ENCODE measurements at places on chromosomes 2 and 18.

DNA sequence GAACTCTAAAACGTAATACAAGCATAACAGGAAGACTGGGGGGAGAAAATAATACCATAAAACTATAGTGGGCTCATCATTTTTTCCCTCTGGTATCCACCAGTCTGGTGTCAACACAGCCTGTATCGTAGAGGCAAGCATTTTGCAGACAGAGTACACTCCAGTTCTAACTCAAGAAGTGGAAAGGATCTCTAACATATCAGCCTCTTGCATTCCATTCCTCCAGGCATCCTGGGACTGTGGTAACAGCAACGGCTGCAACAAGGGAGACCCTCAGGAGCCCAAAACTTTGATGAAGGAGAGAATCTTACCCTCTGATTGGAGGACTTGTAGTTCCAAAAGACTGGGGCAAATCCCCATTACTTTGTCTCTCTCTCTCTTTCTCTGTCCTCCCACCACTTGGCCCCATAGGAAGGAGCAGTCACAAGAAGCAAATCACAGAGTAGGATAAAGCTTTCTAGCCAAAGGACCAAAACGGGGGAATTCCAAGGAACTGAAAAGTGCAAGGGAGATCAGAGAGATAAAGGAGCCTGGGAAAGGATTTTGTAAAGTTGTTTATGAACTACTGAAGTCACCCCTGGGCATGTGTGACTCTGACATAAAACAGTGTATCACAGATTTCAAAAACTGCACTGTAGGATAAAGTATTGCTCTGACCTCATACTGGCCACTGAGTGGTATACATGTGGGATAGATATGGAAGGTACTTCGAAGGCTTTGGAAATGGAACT, 11.9 kb downstream of the FRZB start:
- DNase-seq = no peak

DNA sequence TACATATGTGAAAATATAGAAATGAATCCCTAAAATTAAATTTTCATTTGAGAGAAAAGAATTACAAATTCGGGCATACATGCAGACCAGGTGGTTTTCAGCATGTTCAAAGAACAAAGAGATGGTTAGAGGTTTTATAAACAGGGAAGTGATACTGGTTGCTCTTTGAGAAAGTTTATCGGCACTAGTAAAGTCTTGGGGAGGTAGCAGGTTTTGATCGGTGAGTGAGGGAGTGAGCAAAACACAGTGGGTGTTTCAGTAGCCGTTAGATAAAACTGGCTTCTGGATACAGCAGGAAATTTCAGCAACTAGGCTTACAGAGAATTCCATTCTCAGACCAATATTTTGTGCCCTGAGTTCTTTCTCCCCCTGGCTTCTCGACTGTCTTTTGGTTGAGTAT, 51.1 kb downstream of the DSC3 start:
- DNase-seq = no peak

DNA sequence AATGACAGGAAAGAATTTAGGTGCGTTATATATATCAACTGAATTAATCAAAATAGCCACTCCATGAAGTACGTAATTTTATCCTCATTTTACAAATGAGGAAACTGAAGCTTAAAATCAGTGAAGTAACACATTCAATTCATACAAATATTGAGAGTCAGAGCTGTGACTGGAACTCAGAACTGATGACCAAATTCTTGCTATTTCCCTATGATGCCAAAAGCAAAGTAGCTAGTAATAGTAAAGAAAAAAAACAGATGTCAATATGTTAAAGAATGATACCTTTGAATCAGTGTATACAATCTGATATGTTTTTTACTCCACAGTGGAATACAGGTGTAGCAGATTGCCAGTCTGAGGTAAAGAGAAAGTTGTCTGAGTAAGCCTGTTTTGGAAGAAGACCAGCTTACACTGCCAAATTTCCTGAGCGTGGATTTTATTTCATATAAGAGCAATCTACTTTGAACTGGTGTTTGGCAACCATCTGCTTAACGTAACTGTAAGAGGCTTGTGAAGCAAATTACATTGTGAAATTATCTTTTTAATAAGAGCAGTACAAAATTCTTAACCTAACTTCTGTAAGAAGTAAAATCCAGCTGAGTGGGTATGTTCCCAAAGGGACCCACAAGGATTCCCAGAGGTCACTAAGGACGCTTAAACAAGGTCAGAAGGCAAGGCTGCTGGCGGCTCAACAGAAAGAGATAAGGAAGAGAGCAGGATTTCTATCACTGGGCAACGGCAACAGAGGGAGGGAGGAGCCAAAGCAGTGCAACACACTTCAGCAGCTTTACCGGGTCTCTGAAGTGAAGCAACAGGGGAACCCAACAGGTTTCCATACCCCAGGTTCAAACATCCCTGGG, 85.6 kb downstream of the IKZF2 start:
- DNase-seq = peak; percentile 41

GRCh38 chr2:31255911-31256571, 22.1 kb downstream of the EHD3 start:
- no peak for DNase-seq

DNA sequence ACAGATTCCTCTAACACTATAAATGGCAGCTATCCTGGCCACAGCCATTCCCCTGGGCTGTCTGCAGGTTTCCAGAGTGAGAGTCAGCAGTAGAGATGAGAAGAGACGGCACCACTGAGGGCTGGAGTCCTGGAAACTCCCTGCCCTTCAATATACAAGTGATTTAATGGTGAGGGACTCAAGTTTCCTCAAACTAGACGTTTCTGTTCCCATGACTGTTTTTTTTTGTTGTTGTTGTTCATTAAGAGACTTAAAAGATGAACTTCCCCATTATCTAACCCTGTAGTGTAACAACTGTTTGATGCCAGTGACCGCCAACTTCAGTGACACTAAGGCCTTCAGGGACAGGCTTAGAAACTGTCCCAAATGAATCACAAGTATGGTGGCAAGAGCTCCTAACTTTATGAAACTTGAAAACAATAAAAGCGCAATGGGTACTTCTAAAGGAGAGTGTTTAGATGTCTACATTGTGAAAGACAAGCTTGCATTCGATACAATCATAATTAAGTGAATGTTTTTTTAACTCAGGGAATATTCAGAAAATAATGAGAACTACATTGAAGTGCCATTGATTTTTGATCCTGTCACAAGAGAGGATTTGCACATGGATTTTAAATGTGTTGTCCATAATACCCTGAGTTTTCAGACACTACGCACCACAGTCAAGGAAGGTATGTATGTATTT, 34.0 kb downstream of the IL1R2 start:
- no peak for DNase-seq

GRCh38 chr2:236986524-236987330, 99.0 kb upstream of the COPS8 start:
- no peak for DNase-seq

DNA sequence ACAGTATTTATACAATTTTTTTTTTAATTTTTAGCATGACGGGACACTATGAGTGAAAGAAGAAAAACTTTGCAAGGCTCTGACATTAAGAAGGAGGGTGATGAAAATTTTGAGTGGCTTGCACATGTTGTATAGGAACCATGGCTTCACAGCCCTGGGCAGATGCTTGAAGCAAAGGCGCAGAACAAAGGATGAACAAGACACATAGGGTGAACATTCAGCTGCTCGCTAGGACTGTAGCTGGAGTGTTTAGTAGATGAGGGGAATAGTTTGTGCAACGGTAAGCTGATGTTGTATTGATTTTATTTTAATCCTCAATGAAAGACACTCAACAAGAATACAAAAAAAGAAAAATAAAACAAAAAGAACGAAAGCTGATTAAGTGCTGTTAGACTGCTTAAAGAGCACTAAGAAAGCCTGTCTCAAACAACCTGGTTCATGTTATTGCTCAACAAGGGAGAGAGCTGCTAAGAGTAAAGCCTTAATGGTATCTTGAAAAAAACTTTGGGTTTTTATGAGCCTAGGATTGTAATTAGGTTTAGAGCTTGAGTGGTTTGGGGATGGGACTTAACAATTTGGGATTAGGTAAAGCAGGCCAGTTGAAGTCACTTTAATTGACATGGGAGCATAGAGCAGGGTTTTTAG, 41.2 kb upstream of the GCFC2 start:
- no peak for DNase-seq

DNA sequence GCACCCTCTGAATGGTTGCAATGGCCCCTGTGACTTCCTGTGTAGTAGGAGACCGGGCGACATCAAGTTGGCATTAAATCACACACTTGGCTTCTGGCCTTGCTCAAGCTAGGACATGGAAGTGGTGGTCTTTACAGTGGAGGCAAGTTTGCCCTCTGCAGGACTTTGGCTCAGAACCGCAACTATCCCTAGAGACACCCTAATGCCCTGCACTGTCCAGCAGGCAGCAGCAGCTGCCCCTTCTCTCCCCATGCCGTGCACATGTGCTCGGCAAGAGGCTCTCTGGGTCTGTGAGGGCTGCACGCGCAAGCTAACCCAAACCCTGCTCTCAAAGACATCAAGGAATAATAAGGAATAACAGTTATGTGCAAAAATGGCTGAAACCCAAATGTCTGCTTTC, 106.5 kb downstream of the COL6A3 start:
- no peak for DNase-seq

DNA sequence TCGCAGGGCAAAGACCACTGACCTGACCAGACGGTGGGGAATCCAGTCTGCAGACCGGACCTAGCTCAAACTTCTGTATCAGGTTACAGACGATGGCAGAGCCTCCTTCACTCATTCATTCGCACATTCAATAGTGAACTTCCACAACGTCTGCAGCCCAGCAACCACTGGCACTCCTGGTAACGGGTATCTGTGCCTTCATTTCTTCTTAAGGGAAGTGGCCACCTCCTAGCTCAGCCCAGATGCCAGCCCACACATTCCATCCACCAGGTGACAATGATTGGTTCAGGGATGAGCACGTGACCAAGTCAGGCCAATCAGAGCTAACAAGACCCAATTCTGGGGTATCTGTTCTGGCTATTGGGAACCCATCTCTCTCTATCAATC, 15.9 kb upstream of the ARMC9 start:
- no peak for DNase-seq

- DNase-seq = no peak
These were observed 100.2 kb downstream of the AGAP1 start for GRCh38 chr2:235594041-235594440.

DNA sequence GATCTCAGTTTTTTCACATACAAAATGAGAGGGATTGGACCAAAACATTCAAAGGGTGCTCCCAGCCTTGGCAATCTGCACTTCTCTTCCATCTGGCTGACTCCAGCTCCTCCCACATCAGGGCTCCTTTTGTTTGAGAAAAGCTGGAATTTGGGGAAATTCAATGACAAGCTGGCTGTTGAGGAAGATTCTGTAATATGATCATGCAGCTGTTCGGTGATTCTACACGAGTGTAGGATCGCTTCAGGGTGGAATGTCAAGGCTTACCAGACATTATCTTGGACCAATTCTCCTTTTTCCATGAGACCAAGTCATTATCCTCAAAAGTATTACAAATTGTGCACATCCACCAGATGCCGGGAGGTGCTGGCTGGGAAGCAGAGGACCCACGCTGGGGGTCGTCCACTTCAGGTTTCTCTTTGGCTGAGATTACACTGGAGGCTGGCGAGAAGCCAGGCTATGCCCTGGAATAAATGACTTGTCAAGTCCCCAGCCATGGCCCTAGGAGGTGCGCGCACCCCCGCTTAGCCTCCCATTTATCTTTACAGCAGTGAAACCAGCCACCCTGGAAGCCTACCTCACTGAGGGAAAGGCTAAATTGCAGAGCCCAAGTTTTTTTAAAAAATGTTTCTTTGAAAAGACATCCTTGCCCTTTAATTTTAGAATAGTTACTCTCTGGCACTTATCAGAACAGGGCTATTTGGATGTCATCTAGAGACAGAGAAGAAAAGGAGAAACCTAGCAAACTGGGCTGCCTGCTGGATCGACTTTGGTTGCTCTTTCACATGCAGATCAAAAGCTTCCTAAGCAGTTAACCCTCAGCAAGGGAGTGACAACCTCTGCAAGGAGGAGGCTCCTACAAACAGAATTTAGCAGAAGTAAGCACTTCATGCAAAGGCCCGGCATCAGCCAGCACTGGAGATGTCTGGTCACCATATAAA, 42.5 kb upstream of the LCLAT1 start:
- DNase-seq = no peak

DNA sequence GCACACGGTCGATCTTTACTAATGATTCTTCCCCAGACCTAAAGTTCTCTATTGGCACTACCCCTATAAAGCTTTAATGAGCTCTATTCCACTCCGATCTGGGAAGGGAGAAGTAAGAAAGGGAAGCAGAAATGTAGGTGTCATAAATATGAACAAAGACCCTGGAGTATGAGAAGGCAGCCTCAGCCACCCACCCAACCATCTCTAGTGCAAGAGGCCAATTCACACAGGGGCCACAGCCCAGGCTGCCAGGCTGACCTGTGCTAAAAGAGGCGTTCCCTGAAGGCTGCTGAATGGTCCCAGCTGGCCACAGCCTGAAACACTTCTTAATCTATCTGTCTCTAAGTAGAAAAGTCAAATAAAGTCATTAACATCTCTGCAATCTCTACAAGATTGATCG, 60.1 kb upstream of the ACTR3 start:
- DNase-seq = no peak

GRCh38 chr18:40088130-40088529, 1866.9 kb upstream of the PIK3C3 start:
- DNase-seq = no peak

DNA sequence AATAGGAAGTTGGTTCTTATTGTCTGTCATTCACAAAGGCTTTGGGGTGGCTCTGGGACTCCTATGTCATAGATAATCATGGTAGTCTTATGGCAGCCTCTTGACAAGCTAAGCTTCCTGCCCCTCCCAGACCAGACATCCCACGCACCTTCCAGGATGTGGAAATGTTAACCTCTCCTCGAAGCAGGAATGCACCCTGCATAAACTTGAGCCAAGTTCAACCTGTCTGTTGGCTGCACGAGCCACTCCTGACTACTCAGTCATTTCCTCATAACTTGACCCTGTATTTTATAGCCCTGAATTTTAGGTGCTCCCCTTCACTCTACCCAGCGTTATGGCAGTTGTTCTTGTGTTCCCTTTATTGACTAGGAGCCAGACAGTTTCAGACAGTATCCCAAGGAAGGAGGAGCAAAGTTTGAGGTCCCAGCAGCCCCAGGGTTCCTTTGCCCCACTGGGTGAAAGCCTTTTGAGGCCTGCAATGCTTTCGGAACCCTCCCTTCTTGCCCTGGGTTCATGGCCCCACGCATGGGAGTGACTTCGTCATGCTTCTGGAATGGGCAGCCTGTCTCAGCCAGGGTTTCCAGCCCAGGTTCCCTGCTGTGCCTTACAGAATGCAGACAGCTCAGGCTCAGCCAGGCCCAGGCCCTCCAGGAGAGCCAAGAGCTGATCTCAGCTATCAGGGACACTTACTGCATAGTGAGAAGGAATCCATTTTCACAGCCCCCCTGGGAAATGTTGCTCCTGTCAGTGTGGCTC, 15.6 kb upstream of the INO80C start:
- DNase-seq = no peak

- DNase-seq = no peak
These were observed 151.1 kb upstream of the RIOK3 start for GRCh38 chr18:23301972-23302371.

- no peak for DNase-seq
These were observed 291.8 kb downstream of the NEDD4L start for GRCh38 chr18:58335821-58336220.

DNA sequence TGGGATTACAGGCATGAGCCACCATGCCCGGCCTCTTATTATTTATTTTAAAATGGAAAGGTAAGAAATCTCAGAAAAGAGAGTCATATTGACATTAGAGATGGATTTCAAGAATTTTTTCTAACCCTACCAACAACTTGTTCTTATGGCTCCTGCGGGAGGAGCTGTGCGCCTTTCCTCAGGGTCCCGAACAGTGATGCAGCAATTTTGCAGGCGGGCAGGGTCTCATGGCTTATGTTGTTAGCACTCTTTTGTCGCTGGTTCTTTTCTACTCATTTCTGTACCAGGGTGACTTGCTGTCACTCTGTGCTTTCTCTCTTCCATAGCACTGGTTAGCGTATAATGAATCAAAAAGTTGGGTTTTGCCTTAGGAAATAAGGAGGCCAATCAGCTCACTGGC, 148.8 kb upstream of the DLGAP1 start:
- DNase-seq = no peak

Measured in activated CD8-positive, alpha-beta T cell treated with anti-CD3 and anti-CD28 coated beads, Interleukin-2, amount 10 ng/mL, durations not matched to agents 7 days and 5 days (primary cell).